ENCODE measurements at places on chromosomes 5 and 9.

DNA sequence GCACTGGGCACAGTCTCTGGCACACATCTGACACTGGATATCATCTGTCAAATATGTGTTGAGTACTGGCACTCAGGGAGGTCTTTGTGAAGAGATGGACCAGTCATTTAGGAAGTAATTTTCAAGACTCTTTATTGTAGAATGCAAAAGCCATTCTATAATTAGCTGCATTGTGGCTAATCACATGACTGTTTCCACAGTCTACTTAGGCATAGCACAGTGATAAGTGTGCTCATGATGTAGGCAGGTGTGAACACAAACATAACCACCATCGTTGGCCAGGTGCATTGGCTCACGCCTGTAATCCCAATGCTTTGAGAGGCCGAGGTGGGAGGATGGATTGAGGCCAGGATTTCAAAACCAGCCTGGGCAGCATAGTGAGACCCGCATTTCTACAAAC, 62.2 kb downstream of the CFAP77 start:
- DNase-seq, result peak; percentile 76

DNA sequence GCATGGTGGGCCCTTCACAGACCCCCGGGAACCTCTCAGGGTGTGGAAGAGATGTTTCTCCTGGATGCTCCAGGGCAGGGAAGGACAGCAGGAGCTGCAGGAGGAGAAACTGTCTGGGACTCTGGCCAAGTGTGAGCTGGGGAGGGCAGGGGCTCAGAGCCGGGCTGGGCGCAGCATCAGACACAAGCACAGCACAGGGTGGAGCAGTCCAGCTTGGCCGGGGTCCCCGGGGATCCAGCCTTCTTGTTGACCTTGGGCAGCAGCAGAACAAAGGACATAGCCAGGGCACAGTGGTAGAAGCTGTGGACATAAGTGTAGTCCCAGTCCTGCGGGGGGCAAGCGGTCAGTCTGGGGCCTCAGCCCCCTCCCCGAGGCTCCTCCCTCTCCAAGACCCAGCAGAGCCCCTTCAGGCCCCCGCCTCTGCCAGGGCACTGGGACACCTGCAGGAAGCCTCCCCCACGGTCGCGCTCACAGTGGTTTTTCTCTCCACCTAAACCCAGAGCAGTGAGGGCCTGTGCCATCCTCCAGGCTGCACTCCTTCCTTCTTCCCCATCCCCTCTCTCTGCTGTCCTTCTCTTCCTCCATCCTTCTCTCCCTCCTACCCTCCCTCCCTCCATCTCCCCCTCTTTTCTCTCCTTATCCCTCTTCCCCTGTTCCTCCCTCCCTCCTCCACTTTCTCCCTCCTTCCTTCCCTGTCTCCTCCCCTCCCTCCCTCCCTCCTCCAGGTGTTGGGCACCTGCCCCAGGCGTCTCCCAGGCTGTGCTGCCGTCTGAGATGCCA, 10.1 kb downstream of the MYMK start:
- peak; percentile 77 for DNase-seq

DNA sequence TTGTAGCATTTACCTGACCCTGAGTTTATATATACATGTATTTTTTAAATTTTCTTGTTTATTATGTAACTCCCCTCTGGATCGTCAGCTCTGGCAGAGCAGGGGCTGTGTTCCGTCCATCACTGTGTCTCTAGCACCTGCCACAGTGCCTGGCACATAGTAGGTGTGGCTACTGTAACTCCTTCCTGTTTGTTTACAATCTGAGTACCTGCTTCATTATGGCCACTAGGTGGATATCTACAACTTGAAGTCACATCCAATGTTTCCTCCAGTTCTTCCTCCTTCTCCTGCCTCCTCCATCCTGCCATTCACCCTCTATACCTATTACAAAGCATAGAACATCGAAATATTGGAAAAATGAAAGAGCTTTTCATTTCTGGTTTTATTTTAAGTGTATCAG, 14.2 kb upstream of the PPP1R2B start:
- no peak for DNase-seq

DNA sequence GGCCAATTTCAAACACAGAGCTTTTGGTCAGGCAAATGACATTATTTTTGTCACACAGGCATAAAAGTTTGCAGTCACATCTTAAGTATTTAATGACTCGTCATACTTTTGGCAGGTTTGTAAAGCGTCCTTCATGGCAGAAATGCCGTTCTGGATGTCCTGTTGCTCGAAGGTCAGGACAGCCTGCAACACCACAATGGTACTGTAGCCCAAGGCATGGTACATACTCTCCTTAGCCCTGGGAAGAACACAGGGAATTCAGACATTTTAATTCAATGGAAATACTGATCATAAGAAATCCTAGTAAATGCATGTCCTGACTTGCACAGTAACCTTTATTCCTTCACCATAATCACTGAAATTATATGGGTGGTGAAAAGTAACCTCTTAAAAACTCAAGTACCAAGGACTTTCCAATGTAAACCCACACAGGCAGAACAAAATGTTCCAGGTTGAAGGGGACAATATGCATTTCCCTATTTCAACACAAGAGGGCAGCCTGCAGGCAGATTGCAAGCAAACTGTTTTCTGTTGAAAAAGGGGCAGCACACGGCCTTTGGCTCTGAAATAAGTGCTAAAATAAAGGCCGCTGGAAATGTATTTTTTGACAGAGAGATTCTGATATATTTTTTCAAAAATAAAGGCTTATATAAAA, 95.7 kb downstream of the TTC39B start:
- DNase-seq, result peak; percentile 77

GRCh38 chr5:121377461-121377860, 474.2 kb upstream of the FTMT start:
- DNase-seq, result no peak

DNA sequence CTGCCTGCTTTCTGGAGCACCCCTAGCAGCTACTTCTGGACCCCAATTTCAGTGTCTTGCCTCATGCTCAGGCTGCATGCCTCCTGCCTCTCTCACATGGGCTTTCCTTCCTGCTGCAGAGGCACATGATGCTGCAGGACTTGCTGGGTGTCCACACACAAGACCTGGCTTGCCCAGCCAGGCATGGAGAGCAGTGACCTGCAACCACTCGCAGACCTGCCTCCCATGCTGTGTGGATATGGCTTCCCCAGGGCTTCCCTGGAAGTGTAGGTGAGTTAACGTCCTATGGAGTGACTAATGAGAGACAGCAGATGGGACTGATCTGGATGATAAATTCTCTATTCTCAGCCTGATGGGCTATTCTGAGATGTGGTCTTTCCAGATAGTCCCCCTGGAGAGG, 53.2 kb upstream of the SMIM32 start:
- DNase-seq, result no peak

DNA sequence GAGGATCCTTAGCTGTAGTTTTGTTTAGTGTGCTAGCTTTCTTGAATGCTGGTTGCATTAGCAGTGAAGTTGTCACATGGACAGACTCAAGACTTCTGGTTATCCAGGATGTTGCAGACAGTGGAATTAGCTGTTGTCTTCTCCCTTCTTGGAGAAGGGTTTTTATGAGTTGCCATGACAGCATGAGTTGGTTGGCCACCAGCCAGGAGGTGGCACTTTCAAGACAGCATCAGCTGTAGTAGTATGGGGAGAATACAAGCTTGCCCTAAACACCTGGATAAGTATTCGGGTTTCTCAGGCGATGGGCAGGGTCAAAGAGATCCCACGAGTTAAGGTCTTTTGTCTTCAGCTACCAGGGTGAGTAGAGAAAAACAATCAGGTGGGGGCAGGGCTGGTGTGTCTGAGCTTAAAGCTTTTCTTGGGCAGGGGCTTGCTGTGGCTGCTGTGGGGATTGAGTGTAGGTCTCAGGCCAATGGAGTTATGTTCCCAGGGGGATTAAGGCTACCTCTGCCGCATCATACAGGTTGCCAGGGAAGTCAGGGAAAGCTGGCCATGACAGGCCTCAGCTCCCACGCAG, 7.7 kb upstream of the C5orf47 start:
- DNase-seq, result no peak

Measured in NCI-H1105 treated with DMSO at 0.1 percent for 48 hours (cell line).